ENCODE measurements at places on chromosomes 4 and X.

GRCh38 chrX:118225711-118226428 lies 109.3 kb upstream of the KLHL13 start:
- peak; percentile 4 for DNase-seq

DNA sequence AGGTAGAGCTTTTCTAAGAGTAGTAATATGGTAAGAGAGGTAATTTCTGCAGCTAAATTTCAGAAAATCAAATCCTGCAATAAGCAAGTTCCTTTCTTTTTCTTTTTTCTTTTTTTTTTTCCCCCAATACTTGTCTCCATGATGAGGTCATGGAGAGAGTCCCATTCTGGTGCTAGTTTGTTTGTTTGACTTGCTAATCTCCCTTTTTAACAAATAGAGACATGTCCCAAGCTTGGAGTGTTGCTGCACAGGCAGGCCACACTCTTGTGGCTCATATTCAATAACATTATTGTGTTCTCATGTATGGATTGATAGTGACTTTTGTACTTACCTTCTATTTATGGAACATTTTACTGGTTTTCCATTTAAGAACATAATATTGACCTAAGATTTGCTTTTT lies 25.5 kb downstream of the PTPN13 start:
- DNase-seq, result no peak

DNA sequence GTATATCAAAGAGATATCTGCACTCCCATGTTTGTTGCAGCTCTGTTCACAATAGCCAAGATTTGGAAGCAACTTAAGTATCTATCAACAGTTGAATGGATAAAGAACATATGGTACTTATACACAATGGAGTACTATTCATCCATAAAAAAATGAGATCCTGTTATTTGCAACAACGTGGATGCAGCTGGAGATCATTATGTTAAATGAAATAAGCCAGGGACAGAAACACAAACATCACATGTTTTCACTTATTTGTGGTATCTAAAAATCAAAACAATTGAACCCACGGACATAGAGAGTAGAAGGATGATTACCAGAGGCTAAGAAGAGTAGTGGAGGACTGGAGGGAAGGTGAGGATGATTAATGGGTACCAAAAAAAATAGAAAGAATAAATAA lies 14.2 kb downstream of the IQCM start:
- DNase-seq, result no peak

- DNase-seq, result peak; percentile 80
Observed at GRCh38 chr4:13544606-13545393, 492 bp upstream of the NKX3-2 start.

DNA sequence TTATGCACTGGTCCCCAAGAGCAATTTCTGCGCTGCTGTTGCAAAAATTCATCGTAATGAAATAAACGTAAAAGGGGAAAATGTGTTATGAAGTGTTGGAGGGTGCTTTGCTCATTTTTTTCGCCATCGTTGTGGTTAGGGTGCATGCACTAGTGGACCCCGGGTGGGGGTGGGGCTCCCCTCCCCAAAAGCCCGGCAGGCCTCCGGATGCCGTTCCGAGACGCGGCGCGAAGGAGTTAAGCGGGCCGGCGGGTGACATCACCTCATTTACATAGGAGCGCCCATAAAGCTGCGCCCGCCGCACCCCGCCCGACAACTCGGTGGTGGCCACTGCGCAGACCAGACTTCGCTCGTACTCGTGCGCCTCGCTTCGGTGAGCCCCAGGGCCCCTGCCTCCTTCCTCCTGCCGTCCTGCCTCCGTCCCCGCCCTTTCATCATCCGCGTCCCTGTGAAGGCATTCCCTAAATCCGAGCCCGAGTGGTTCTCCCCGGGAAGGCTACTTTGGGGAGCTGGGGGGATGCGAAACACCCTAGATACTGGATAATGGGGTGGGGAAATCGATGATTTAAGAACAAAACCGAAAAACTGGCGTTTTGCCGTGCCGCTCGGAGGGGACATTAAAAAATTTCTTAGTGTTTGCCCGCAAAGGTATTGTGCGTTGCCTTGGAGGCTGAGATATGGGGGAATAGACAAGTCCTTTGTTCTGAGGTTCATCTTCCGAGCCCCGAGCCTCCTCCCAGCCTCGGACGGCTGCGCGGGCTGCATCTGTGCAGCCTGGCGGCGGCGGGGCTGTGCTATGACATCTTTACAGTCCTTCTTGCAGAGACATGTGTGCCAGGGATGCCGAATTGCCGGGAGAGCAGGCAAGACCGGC lies at the start of gene TMSB4X:
Gene TMSB4X (plus strand): TSS at position 315 of the 874 bp plus-strand sequence.
- peak; percentile 80 for DNase-seq

DNA sequence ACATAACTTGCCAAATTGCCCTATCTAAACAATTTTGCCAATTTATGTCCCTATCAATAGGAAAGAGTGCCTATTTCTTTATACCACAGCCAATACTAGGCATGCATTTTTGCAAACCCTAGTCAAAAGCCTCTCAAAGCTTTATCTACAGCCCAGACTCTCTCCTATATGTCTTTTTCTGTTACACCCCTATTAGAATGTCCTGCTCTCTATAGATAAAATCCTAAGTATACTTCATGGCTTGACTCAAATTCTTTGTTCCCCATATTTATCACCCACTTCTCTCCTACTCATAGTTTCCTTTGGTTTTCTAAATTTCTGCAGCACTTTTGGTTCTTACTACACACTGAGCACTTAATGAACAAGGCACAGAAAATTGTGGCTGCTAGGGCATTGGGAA lies 38.0 kb downstream of the NUP62CL start:
- DNase-seq, result no peak

GRCh38 chr4:20408611-20409010 lies 156.9 kb downstream of the SLIT2 start:
- DNase-seq, result no peak

- no peak for DNase-seq
Observed at GRCh38 chr4:164383058-164383357, 370.9 kb upstream of the SMIM31 start.

Data from Jurkat, Clone E6-1 (cell line).